ENCODE measurements at places on chromosomes 2 and 18.

- no peak for DNase-seq
Measured at GRCh38 chr18:44945888-44946401, 265.3 kb downstream of the SETBP1 start.

DNA sequence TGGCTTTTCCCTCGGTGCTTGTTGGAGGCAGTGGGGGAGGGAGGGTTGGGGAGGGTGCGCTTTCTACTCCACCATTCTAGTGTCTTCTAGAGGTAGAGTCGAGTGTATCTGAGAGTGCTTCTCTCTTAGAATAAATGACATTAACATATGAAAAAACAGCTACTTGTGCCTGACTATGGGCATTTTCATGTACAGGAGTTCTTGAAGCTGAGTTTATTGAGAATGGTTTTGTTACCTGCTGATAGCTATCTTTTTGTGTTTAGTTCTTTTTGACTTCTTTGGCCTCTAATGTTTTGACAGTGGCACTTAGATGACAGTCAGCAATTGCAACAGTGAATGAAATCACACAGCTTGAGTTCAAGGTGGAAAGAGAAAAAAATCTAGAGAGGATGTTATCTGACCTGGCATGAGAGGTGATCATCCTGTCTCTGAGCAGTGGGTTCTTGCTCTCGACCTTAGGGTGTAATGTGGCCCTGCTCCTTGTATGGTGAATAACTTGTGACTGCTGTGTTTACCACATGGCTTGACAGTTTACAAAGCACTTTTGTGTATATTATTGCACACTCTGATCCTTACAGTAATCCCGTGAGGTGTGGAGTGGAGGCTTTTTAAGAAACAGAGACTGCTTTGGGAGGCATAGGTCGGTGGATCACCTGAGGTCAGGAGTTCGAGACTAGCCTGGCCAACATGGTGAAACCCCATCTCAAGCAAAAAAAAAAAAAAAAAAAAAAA lies 86.7 kb downstream of the AGAP1 start:
- no peak for DNase-seq

GRCh38 chr2:191014653-191015020 lies 666 bp upstream of the STAT1 start:
- DNase-seq = no peak

GRCh38 chr2:161424394-161424769 lies 8.3 kb downstream of the TBR1 start:
- no peak for DNase-seq

DNA sequence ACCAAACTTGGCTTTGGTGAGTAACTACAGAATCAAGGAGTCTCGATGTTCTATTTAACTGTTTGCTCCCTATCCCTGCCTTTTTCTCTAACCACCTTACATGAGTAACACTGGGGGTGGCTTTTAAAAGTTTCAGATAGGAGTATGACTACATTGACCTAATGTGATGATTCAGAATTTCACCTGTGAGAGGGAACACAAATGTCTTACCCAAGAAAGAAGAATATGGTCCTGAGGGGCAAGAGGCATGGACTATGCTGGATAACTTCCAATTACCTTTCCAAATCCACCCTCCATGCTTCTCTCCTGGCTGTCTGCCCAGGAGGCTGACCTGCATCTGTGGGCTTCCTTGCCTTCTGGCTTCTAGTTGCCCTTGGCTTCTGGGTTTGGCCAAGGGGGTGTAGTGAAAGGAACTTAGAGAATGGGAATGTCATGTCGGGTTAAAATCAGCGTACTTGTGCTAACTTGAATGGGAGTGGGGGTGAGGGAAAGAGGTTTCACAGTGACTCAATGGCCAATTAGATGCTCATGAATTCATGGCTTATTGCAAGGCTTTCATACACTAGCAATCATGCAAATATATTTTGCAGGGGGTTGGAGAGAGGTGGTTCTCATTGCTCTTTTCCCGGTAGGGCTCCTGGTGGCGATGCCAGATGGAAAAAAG lies 5.3 kb upstream of the IL36G start:
- DNase-seq = no peak

DNA sequence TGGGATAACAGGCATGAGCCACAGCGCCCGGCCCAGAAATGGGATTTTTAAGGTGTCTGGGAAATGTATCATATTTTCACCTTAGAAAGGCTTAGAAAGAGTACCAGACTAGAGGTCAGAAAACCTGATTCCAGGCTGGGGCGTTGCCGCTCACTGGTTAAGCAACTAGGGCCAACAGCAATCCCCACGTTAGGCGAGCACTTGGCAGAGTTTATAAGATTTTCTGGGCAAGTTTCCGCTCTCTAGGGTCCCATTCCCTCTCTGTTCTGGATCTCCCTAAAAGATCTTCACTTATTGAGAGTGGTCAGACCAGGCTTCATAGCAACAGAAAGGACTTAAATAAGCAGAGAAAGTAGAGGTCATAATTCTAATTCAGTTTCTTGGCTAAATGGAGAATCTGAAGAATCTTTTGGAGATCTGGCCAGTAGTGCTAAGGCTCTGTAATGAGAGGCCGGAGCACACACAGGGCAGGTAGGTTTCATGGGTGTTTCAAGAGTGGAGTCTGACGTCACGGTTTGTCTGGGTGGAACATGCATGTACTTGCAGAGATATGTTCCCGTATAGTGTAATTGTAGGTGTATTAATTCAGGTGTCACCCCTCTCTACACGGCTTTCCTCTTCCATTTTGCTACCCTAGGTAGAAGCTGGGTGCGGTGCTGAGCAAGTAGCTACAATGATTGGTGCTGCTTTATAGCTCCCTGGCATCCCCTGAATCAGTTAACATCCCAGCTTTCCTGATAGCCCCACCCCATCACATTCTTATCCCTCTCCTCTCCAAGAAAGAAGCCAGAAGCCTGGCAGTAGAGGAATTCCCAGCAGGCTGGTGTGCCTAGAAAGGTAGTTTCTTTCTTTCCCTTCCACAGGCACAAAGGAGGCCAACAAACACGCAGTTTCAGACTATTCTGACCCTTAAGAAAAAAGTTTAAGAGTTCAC lies 4.4 kb upstream of the SMAD7 start:
- no peak for DNase-seq

GRCh38 chr2:13696601-13697000 lies 935.9 kb upstream of the LRATD1 start:
- peak; percentile 94 for DNase-seq

- DNase-seq = no peak
Measured at GRCh38 chr2:239855863-239856587, 169.1 kb downstream of the NDUFA10 start.

DNA sequence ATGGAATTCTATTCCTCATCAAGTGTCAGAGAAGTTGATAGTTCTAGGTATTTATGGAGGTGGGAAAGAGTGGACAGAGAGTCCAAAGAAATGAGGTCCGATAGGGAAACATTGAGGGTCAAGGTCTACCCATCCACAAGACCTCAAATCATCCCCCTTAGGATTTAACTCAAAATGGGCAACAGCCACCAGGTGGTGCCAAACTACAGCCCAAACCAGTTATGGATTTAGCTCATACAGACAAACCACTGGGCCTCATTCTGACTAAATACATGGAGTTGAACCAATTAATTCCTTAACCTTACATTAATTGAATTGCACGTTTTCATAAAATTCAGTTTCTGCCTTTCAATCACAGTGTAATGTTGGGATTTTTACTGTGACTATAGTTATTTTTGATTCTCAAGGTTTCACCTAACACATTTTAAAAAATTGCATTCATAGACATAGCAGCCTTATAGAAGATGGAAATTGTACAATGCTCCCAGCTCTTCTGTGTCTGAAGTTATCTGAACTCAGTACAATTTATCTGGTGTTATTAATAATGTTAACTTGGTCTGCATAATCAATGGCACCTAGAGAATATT lies 98.2 kb upstream of the HNMT start:
- no peak for DNase-seq

- no peak for DNase-seq
Measured at GRCh38 chr18:45312555-45313126, 302.6 kb upstream of the SLC14A2 start.

GRCh38 chr18:1914489-1914888 lies 656.8 kb downstream of the METTL4 start:
- no peak for DNase-seq

- no peak for DNase-seq
Measured at GRCh38 chr18:22934789-22935188, 1.7 kb downstream of the RBBP8 start.

- no peak for DNase-seq
Measured at GRCh38 chr2:158144914-158145625, 43.4 kb downstream of the UPP2 start.

DNA sequence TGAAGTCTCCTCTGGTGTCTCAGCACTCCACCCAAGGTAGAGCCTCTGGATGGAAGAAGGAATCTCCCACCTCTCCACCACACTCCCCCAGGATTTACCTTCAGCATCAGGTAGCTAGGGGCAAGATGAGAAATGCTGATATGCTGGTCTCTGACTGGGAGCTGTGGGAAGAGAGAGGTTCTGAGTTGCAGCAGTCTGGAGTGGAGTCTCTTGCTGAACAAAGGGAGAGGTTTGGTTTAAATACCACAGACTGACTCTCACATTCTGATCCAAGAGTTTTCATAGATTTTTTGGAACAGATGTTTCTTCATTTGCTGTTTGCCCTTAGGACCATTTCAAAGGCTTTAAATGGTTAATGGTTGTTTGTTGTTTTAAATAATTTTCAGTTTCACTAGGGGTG lies 1.1 kb upstream of the CFLAR start:
- no peak for DNase-seq

Measured in CMK (cell line).